ENCODE measurements at places on chromosomes 12 and 14.

GRCh38 chr12:16555630-16556029 is 50.3 kb downstream of the LMO3 start:
- DNase-seq = no peak

DNA sequence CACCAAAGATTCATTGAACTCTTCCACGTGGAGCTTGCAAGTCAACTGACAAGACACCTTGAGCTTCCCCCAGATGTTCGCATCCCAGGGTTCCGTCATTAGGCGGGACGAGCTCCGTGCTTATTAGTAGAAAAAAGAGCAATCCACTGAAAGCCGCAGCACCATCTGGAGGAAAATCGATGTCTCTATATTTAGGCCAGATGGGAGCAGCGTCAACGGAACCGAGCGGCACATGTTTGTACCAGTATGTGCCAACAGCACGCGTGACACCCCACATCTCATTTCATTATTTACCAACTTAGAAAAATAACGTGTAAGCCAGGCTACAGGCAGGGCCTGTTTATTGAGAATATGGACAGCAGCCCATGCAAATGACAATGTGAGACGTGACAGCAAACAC is 45.8 kb upstream of the TMEM132D start:
- DNase-seq = no peak

GRCh38 chr14:29735459-29735858 is 192.2 kb downstream of the PRKD1 start:
- no peak for DNase-seq

DNA sequence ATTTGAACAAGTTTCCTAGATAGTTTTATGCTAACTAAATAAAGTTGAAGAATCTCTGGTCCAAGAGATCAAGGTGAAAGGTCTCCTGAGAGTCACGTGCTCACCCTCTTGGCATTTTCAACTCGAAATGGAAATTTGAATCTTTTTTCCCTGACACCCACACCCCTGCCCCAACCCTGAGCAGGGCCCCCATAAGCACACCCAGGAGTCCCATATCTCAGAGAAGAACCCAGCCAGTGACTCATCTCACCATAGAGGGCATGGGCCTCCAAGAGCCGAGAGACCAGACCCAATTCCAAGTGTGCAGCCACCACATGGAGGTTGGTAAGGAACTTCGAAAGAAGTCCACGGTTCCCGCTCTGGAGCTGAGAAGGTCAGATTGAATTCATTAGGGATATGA is 32.6 kb downstream of the TEP1 start:
- DNase-seq = no peak

DNA sequence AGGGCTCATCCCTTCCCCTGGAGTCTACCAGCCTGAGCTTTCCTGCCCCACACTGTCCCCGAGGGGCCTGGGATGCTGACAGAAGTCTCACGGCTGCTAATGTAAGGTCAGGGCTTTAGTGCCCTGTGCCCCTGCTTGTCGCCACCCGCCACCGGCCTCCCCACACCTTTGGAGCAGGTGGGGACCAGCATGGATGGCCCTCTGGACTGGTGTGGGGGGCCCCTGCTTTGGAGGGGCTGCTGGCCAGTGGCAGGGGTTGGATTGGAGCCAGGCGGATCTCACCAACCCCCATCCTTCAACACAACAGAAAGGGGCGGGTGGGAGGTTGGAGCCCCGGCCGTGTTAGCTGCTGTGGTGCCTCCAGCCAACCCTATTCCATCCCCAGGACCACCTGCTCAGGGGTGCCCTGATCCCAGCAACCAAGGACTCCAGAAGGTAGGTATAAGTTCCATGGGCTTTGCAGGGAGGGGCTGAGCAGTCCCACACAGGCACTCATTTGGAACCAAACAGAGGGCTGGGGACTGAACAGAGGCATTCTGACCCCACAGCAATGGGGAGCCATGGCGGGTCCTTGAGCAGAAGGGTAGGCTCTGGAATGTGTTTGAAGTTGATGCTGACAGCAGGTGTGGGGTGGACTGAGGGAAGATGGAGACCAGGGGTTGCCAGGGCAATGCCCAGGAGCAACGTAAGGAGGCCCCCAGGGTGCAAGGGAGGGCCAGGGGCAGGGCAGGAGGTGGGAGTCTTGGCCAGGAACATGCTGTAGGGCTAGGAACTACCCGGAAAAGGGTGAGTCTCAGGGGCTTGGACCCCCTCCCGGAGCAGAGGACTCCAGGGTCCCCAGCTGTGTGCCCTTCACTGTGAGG is 145.1 kb upstream of the C14orf180 start:
- DNase-seq = no peak
